ENCODE measurements at places on chromosomes 1 and 21. TPM values are rescaled to one million over a fixed set of nuclear protein-coding genes. Genes with fewer than 3 reads are reported as not detected.

The RASSF5 gene
- total RNA-seq = 11.8 TPM

The BEND5 gene
- 18.5 TPM for total RNA-seq

- DNase-seq = no peak
These were observed 8.9 kb upstream of the PDE9A start for GRCh38 chr21:42644223-42645208.

- DNase-seq = no peak
These were observed 95.2 kb downstream of the NTPCR start for GRCh38 chr1:233045588-233045987.

DNA sequence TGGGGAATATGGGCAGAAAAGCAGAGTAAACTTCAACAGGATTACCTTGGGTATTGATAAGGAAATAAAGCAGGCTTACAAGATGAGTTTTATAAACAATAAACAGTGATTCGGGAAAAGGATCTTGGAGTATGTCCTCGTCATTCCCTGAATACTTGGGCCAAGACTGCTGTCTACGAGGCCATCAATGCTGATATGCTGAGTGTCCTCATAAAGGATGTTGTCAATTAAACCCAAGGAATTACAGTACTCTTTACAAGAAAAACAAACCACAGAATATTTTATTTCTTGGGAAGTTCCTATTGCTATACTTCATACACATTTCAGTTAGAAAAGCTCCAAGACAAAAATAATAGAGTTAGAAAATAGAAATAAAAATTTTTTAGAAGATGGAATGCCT, 34.9 kb downstream of the ATP1B1 start:
- no peak for DNase-seq

- DNase-seq = no peak
These were observed 51.6 kb upstream of the TTC39A start for GRCh38 chr1:51381964-51382363.

GRCh38 chr1:23964790-23965740, 5.4 kb downstream of the PNRC2 start:
- no peak for DNase-seq
